ENCODE measurements at places on chromosomes 1 and 21.
A peak's percentile ranks its signal among the peaks of the same experiment; 100 is the strongest.

DNA sequence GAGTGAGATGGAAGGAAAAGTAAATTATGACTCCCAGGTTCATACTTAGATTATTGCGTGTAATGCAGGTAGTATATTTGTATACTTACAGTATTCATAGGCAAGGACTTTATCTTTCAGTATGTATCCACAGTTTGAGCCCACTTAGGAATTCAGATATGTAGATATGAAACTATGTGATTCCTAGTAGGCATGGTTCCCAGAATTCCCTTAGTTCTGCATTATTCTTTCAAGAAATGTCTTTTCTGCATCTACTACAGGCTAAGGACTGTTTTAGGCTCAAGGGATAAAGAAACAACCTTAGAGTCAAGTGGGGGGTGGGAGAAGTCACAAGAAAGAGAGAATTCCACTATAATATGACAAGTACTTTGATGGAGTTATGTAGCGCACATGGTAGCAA, 13.8 kb downstream of the ANGPTL1 start:
- DNase-seq: no peak

GRCh38 chr1:62724430-62724829, 36.2 kb upstream of the DOCK7 start:
- no peak for DNase-seq

- peak; percentile 83 for DNase-seq
Observed at GRCh38 chr21:14120091-14120734, 90.5 kb downstream of the LIPI start.

GRCh38 chr1:226736001-226736907, 2.8 kb downstream of the ITPKB start:
- DNase-seq: peak; percentile 78

DNA sequence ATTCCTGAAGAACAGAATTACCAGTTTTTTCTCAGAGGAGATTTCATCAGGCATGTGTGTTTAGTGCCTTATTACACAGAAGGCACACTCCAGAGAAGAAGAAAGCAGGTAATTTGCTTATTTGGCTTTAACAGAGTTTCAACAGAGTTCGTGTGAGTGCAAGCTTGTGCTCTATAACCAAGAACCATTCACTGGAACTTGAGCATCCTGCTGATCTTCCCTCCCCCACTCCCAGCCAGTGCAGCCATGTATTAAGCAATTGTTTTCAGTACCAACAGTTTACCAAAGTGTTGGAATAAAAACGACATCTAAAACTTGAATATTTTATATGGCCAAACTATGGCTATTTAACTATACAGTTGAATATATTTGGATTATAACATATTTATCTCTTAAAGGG, 4.3 kb downstream of the MGST3 start:
- no peak for DNase-seq

GRCh38 chr21:42539931-42540343, 26.3 kb downstream of the SLC37A1 start:
- DNase-seq: no peak

DNA sequence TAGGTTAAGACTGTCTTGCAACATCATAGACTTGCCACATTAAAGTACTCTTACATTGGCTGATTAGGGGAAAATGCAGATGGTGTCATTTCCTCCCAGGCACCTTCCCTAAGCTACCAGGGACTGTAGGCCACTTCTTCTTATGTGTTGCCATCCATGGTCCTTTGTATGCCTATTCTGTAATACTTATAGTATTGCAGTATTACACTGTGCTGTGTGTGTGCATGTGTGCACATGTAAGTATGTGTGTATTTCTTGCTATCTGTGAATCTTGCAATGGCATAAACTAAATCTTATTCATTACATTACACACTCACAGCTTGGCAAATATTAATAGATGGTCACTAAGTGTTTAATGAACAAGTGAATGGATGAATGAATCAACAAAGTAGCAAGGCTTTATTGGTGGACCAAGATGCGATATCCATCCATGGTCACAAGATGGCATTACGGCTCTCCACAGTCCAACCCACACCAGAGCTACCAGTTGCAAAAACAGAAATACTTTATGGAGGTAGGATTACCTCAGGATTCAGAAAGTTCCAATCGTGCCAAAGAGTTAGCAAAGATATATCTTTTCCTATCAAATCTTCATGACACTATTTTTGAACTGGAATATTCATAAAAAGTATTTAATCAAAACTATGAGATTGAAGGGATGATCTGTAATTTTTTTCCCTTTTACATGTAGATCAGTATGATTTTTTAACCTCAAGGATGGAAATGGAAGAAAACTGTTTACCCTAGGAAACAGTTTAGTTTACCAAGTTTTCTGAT, 160.2 kb downstream of the DENND1B start:
- peak; percentile 70 for DNase-seq

GRCh38 chr1:102572637-102573036, 535.7 kb downstream of the COL11A1 start:
- DNase-seq: no peak

DNA sequence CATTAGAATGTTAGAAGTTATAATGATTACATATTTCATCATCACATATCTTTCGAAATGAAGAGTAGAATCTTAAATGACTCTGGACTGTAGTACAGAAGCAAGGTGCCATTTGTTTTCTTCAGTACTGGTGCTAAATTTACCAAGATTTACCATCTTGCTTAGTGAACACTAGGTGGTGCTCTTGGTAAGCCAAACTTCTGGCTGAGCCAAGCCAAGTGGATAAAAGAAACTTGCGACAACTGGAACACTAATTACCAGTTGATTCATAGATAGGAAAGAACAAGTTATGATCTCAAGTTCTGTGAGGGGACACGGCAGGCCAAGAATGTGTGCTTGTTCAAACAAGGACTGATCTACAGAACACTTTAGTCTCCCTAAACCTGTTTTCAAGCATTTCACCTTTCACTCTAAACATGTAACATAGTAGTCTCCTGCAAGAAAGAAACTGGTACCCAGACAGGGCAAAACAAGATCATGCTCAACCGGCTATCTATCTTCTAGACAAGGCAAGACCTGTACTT, 19.8 kb downstream of the SPRTN start:
- DNase-seq: peak; percentile 80

GRCh38 chr1:152394151-152394550, 19.9 kb downstream of the CRNN start:
- no peak for DNase-seq

DNA sequence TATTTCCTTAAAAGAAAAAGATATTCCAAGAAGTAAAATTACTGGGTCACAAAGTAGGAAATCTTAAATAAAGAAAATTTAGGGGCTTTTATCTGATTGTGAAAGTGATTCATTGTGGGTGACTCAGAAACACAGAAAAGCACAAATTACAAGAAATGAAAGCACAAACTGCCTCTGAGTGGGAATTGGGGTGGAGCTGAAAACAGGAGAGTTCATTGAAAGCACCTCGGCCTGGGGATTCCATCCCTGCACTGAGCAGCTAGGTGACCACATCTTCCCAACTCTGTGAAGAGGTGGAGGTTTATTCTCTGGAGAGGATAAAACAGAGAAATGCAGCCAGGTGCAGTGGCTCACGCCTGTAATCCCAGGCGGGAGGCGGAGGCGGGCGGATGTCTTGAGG, 7.4 kb downstream of the GJA4 start:
- DNase-seq: peak; percentile 57

DNA sequence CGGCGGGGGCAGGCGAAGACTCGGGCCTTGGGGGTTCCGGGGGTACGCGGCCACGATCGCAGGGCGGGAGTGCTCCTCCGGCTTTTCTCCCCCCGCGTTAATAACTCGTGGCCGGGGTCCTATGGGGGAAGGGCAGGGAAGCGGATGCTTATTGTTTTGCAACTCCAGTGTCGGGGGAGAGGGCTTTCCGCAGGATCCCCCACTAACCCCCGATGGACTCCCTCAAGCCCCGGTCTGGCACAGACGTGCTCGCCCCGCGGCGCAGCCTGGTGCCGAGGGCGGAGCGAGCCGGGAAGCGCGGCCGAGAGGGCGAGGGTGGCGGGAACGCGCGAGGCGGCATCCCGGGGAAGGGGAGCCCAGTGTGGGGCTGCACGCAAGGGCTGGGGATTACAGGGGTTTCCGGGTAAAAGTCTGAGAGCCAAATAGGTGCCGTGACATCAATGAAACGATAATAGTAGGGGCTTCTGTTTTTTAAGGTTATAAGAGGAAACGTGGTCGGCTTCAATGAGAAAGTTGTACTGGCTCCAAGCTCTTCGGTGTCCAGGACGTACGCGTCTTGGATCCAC, 772 bp downstream of the UCK2 start:
- peak; percentile 85 for DNase-seq

- no peak for DNase-seq
Observed at GRCh38 chr1:153790313-153790965, 15.2 kb downstream of the SLC27A3 start.

All from activated CD4-positive, alpha-beta T cell treated with anti-CD3 and anti-CD28 coated beads, Interleukin-2, amount 10 ng/mL, durations not matched to agents 24 days and 14 days (primary cell).